Ureter (tissue), 1 donor: ENCODE measurements at places on chromosomes 16 and 17. TPM values are rescaled to one million over a fixed set of nuclear protein-coding genes. Genes with fewer than 3 reads are reported as not detected.

GRCh38 chr16:4203748-4204147 is 38.1 kb downstream of the SRL start:
- no peak for DNase-seq

TPSAB1 gene
- total RNA-seq = 38.0 TPM

GRCh38 chr16:4763791-4764190 is 3.2 kb downstream of the ZNF500 start:
- no peak for DNase-seq

GRCh38 chr17:31511195-31511578 is 119.7 kb downstream of the RAB11FIP4 start:
- peak; percentile 72 for DNase-seq

- peak; percentile 33 for DNase-seq
Observed at GRCh38 chr17:68397108-68397536, 60.2 kb downstream of the WIPI1 start.

SLC47A2 gene
- not detected for total RNA-seq

ACAP1 gene
- total RNA-seq = 12.7 TPM

- no peak for DNase-seq
Observed at GRCh38 chr17:57309479-57309878, 53.2 kb downstream of the MSI2 start.

CDRT15L2 gene
- not detected for total RNA-seq

DNA sequence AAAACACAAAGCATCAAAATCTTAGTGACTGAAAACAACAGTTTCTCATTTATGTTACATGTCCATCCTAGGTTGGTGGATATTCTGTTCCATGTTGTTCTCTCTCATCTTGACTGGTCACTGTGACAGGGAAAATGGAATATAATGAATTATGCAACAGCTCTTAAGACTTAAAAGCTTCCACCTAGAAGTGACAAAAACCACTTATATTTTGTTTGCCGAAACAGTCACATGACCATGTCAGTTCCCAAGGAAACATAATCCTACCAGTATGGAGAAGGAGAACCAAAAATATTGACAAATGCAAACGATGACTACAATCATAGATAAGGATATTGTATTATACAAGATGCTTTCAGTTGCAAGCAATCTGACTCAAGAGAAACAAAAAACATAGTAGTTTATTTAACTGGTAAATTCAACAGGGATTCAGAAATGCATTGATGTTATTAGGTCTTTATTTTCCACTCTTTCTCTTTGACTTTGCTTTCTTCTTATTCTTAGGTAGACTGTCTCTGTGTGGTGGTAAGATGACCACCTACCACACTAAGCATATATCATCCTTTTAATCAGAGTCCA is 103.8 kb downstream of the SSH2 start:
- no peak for DNase-seq

GRCh38 chr16:30896261-30896888 is at the start of gene CTF1:
CTF1 (plus strand) TSS chr16:30896614; CDS start chr16:30896644, 30 bp downstream.
- DNase-seq = peak; percentile 85

GRCh38 chr17:74296548-74296936 is 22.5 kb downstream of the DNAI2 start:
- peak; percentile 68 for DNase-seq

- no peak for DNase-seq
Observed at GRCh38 chr17:9571201-9571600, 4.4 kb downstream of the STX8 start.

TMEM114 gene
- total RNA-seq = not detected

DNA sequence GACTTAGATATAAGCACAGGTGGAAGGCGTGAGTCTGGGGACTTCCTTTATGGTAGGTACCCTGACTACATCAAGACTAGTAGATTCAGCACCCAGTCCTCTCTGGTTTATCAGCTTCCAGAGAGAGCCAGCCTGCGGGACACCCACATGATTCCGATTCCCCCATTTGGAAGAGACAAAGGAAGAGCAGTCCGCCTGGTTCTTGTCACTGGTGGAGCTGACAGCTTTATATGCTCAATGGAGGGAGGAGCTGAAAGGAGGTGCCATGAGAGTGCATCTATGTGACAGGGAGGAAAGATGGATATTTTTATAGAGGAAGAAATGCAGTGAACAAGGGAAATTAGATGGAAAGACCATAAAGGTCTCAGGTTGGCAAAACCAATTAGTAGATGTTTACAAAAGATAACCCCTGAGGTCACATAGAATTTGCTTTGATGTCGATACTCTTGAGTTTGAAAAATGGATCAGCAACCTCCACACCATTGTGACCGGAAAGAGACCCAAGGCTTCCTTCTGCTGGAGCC is 437.7 kb downstream of the PMP22 start:
- DNase-seq = no peak

KRT28 gene
- total RNA-seq = not detected
